Activated CD4-positive, alpha-beta T cell treated with anti-CD3 and anti-CD28 coated beads, Interleukin-10, Interleukin-2, amounts not matched to agents 100 ng/mL and 50 ng/mL, durations not matched to agents 16 hours and 8 hours (primary cell): ENCODE measurements at places on chromosomes 5 and 9.

DNA sequence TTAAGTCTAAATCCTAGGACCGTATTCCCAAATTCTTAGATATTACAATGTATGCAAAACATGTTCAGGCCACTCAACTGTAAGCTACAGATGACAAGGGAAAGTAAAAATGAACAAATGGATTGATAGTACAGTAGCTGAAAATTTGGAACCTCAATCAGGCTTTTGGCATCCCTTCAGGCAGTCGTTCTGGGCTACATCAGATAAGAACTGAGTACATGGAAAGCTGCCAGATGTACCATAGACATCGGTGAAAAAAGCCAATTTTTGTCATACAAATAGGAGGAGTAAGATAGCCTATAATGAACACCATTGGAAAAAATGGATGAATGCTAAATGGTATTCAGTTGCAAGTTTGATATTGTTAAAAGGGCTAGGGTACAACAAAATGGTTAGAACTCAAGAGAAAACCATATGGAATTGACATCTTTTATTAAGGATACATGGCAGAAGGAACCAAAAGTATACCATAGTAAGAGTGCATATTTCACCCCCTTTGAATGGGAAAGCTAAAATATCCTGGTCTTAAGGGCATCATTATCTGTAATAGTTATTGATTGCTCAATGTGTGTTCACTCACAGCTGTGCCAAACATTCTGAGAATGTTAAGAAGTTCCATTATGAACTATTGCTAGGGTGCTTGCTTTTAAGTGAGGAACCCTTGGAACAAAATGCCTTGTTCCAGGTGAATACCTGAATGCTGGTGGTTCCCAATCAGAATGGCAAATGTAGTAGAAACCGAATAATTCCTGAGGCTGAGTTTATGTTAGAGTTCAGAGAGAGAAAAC, 86.4 kb downstream of the NR3C1 start:
- no peak for DNase-seq

- no peak for DNase-seq
These were observed 166.4 kb downstream of the SLF1 start for GRCh38 chr5:94784536-94785505.

DNA sequence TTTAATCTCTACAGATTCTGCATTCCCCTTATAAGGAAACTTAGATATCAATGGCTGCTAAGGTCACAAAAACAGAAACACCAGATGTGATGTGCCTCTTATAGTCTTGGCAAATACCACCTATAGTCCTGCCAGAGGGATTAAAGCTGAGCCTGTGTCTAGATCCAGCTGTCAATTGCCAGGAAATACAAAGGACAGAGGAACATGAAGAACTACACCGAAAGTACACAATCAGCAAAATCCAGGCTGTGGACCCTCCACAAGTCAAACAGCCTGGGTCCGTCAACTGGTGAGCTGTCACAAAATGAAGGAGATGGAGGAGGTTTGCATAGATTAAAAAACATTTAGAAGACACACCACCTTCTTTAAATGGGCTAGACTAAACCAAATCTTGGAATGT, 85.4 kb downstream of the KLF4 start:
- DNase-seq: no peak

- no peak for DNase-seq
These were observed 661.6 kb downstream of the ACTL7B start for GRCh38 chr9:108194154-108194553.

DNA sequence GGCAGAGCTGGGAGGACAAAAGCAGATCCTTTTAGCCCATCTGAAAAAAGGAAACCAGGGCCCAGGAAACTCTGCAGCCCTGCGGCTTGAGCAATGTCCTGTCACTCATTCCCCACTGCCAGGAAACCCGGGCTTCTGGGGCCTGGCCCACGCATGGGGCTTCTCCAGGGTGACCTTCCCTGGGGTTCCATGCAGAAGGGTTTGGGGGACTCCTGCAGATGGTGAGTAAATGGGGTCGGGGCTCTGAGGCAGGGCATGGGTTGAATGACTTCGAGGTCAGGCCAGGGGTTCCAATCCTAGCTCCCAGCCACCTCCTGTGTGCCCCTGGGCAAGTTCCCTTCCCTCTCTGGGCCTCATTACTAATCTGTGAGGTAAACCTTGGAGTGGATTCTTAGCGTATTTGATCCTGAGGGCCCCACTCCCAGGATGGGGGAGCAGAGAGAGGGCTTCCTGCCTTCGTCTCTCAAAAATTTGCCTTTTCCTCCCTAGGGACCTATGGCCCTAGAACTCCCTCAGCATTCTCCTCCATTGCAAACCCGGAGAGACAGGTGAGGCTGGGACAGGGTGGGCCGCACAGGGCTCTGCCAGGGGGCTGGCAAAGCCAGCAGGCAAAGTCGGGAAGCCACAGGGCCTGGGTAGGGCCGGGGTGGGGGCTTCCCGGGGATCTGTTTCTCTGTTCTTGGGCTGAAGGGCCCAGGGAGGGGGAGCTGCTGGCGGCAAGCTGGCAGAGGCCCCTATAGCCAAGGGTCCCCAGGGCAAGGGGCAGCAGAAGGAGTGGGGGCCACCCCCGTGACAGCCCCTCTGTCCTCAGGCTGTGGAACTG, 25.8 kb downstream of the ADGRD2 start:
- no peak for DNase-seq

GRCh38 chr9:122777935-122778627, 10.7 kb upstream of the OR5C1 start:
- DNase-seq: no peak

- peak; percentile 58 for DNase-seq
These were observed 159.6 kb downstream of the TLE4 start for GRCh38 chr9:79731171-79731890.

DNA sequence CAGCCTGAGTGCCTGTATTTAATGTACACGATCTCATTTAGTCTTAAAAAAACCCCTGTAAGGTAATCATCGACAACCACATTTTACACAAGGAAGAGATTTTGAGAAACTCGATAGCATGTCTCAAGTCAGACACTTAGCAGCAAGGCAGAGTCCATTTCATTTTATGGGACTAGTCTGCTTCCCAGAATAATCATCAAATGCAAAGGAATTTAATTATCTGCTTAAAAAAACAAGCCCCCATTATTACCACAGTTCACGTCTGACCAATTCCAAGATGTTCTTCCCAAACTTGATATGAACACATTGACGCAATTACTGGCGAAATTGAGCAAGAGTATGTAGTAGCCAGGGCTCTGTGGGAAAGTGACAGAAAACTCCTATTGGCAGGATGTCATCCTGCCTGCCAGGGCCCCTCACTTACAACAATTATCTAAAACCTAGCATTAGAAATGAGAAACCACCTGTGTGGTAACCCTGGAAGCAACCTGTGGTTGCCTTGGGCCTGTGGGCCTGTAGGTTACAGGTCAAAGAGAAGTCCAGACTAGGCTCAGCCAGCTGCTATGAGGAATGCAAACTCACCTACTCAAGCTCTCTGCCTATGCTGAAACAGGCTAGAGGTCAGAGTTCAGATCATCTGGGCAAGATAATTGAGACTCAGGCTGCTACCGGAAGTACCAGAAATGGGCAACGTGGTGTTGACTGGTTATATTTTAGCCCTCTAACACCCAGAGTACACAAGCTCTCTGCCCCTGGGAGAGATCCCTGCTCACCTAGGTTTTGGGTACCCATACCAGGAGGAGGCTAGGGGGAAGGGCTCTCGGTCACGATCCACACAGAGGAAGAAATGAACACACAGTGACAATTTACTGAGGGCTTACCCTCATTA, 1.6 kb downstream of the B4GALT1 start:
- peak; percentile 84 for DNase-seq

DNA sequence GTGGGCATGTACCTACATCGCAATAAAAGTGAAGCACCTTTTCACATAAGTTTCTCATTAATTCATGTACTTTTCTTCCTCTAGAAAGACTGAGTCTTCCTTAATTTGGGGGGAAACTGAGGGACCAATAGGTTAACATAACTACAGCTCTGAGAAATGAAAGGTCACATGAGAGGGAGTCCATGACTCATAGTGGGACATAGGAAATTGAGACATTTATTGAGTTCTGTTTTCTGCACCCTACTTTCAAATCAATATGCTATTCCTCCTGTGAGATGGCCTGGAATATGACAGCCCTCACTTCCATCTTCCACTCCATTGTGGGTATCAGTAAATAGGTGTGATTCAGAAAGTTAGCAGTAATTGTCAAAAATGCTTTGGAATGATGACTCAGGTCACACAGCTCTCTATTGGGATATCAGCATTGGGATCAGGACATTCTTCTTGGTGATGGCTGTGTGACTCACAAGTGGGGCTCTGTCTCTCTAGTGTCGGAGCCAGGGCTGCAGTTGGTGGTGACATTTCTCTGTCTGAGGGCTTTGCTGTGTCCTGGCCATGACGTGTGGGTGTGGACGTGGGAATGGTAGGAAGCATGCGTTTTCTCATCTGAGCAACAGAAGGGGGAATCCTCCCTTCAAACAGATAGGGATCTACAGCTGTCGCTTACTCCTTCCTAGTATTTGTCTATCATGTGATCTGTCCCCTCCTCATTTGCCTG, 125.0 kb downstream of the TRIO start:
- no peak for DNase-seq

DNA sequence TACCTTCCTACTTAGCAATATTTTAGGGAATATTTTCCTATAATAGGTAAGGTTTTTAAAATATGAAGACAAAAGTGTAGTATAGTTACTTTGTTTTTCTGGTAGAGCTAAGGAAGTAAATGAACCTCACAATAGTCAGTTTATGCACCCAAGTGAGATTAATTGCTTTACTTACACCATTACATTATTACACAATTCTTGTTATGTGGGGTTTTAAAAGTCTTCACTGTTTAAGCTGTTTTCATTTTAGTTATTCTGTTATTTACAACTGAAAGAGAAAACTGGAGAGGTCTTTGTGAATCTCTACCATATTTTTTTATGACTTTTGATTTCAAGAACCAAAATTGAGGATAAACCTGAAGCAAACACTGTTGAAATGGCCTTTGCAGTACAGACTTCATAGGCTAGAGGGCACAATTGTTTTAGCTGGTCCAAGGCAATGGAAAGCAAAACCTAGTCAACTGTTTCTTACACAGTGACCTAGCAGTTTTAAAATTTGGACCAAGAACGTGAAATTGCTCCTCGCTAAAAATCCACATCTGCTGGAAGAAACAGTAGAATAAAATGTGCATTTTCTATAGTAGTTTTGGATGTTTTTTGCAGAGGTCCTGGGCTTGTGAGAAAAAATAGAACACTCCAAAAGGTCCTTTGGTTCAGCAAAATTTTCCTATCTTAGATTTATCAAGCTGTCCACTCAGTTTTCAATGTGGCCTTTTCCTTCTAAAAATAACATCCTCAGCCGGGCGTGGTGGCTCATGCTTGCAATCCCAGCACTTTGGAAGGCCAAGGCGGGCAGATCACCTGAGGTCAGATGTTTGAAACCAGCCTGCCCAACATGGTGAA, 66.4 kb upstream of the FER start:
- peak; percentile 58 for DNase-seq

- DNase-seq: no peak
These were observed 222.1 kb downstream of the SYK start for GRCh38 chr9:91023741-91024140.

GRCh38 chr5:25295067-25295466, 650.3 kb upstream of the CDH10 start:
- DNase-seq: no peak

DNA sequence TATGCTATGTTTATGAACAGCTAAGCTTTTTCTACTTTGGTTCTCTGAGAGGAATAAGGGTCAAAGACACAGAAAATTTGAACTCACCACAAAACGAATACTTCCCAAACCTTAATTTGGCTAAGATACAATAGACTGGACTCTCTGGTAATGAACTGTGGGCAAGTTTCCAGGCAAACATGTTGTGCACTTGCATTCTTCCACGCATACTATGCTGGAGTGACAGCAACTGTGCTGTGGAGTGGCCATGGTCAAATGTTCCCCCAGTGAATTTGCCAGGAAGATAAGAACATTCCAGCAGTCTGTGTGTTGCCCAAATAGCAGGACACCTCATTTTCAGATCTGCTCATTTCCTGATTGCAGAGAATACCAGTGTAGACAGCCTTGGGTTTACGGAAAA, 275.3 kb upstream of the IL12B start:
- DNase-seq: no peak

GRCh38 chr5:74132485-74132884, 506.5 kb downstream of the ARHGEF28 start:
- no peak for DNase-seq
